Activated T-cell treated with anti-CD3 and anti-CD28 coated beads, Interleukin-2, amount 50 U/mL, for 24 hours (primary cell): ENCODE measurements at places on chromosomes 6 and 20.

GRCh38 chr20:63618291-63618980 is 8.5 kb downstream of the GMEB2 start:
- DNase-seq: no peak

- no peak for DNase-seq
These were observed 935.1 kb upstream of the SLC35B3 start for GRCh38 chr6:9370480-9370879.

- DNase-seq: no peak
These were observed 388.9 kb upstream of the MAN1A1 start for GRCh38 chr6:119738425-119738824.

DNA sequence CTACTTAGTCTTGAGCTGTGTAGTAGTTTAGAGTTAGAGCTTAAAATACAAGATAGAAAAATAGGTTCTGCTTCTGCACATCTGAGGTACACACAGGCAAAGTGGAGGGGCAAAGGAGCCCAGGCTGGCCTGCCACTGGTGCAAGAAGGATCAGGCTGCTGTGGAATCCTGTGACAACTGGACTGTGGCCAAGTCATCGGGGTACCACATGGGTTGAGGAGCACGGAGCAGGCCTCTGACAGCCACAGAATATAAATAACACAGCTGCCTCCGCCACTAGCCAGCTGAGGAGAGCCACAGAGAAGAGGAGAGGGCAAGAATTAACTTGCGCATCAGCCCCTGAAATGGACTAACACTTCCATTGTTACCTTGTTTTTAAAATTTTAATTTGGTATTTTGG is 206.0 kb upstream of the MARCKS start:
- no peak for DNase-seq

- no peak for DNase-seq
These were observed 67.0 kb downstream of the NOX3 start for GRCh38 chr6:155388591-155388990.

DNA sequence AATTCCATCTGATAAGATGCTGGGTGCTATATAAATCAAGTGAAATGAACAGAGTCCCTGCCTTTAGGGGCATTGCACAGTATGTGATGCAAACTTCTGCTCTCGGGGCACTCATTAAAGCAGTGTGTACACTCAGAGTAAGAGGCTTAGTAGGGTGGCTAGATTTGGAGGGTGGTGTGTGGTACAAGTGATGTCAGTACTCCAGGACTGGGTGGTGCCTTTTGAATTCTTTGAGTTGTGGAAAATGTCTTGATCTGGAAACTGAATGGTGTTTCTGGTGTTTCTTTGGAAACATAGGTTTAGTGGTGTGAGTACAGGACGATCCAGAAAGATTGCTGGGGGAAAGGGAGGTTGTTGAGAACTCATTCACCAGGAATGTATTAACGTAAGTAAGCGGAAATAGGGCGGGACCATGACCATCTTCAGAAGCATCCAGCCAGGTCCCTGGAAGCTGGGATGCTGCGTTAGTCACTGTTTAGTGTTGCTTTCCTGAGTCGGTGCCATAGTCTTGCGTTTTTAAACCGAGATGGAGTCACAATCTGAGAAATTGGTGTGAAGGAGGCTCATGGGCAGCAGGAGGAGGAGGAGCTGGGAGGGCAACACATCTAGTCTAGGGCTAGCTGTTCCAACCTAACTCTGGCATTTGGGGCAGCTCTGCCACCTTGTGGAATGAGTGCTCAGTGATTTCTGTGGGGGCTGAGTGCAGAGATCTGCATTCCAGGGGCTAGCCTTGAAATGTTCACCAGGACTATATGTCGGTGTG is 70.3 kb downstream of the SCAND1 start:
- DNase-seq: peak; percentile 66

GRCh38 chr6:49676671-49677281 is 36.6 kb downstream of the CRISP2 start:
- no peak for DNase-seq

DNA sequence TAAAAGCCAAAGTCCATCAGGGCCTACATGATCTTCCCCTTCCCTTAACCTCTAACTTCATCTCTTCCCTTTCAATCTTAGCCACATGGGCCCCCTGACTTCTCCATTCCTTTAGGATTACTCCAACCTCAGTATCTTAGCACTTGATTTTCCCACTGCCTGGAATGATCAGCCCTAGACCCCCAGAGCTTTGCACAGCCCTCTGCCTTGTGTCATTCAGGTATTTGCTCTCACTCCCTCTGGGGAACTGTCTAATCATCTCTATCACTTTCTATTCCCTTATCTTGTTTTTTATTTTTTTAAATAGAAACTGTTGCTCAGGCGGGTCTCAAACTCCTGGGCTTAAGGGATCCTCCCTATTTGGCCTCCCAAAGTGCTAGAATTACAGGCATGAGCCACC is 13.3 kb upstream of the ZNFX1 start:
- no peak for DNase-seq

GRCh38 chr6:47424436-47424836 is 53.2 kb upstream of the CD2AP start:
- no peak for DNase-seq

DNA sequence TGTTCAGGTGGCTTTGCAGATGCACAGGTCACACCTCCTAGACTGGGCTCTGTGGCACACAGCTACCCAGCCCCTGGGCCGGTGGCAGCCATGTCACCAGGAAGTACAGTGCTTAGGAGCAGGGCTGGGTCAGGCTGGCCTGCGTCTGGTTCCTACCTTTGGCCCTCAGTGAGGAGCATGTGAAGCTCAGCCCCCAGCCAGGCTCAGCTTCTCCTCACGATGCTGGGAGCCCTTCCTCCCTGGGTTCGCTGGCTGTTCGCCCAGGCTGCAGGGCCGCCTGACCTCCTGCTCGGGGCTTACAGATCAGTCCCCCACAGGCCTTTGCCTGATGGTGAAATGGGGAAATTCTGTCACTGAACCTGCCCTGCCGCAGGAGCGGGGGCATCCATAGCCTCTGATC is 23.1 kb downstream of the SPATA2 start:
- no peak for DNase-seq

GRCh38 chr6:168035661-168036545 is 38.4 kb downstream of the KIF25 start:
- DNase-seq: no peak

DNA sequence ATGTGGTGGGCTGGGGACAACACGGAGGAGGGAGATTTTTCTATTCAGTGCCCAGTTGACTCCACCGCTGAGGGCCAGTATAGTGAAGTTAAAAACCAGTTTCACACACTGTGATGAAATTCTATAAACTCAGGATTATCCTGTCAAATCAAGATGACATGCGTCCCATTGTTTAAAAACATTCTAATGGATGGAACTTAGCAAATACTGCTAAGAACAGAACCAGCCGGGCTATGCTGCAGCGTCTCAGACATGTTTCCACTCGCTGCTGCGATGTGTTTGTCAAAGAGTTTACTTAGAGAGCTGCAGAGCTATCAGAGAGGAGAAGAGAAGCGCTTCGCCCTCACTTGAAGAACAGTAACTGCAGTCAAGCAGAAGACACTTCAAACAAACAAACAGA is 212.6 kb upstream of the FOXQ1 start:
- no peak for DNase-seq

GRCh38 chr6:40485300-40485699 is 101.9 kb downstream of the LRFN2 start:
- DNase-seq: no peak

DNA sequence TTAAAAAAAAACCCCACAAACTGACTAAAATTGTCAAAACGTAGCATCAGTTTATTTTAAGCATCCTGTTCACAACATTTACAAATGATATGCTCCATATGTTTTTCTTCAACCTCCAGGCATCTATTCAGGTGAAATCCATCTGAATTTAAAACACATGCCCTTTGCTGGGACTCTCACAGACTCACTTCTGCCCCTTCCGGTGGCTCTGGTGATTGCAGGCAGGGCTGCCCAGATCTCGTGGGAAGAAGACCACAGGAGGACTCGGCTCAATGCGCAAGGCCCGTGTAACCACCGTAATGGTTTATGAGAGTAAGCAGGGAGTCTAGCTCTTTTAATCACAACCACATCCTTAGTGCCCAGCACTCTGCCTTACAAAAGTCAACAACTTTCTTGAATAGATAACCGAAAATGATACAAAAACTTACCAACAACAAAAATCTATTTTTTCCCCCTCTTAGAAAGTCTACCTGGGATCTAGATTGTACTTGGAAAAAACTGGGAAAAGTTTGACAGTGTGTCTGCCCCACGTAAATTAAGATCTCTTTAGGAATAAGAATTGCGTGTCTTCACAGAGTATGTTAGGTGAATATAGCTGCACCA is 139.1 kb downstream of the KIF16B start:
- peak; percentile 67 for DNase-seq

GRCh38 chr6:113144117-113144516 is 713.0 kb upstream of the MARCKS start:
- DNase-seq: no peak

DNA sequence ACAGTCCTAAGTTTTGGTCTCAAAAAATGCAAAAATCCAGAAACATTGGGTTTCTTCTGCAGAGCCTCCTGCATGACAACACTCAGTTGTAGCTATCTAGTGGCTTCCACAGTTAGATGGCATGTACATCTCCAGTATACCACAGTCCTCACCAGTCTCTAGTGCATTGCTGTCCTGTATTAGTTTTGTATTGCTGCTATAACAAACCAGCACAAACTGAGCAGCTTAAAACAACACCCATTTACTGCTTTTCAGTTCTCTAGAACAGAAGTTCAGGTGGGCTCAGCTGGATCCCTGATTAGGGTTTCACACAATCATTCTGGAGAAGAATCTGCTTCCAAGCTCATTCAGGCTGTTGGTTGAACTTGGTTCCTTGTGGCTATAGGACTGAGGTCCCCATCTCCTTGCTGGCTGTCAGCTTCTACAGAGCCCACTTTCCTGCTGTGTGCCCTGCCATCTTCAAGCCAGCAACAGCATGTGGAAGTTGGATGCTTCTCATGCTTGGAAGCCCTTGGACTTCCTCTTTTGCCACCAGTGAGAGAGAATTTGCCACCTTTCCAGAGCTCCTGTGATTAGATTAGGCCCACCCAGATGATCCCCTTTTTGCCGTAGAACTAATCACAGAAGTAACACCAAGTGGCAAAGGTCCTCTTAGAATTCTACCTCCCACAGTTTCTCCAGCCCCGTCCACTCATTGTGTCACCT is 48.9 kb upstream of the TBC1D7 start:
- DNase-seq: no peak

- no peak for DNase-seq
These were observed 381.6 kb downstream of the GJA1 start for GRCh38 chr6:121816906-121817540.

DNA sequence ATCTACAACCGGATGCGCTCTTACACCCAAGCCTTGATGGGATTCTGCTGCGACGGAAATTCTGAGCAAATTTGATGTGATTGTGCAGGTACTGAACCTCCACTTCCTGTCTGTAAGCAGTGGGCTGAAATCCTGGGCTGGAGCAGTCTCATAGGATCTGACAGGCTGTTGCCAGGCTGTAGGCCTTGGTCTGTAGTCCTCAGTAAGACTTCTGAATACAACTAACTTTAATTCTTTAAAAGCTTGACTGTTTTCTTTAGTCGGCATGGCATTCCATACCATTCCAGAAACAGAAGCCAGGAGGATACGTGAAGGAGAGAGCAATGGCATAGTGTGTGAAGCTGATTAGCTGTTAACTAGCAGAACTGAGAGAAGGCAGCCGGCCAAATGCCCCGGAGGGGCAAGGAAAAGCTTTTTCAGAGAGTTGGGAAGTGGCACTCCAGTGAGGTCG is 68.3 kb downstream of the ADTRP start:
- DNase-seq: peak; percentile 61

- DNase-seq: no peak
These were observed 33.4 kb upstream of the RNF217 start for GRCh38 chr6:124928851-124929250.

DNA sequence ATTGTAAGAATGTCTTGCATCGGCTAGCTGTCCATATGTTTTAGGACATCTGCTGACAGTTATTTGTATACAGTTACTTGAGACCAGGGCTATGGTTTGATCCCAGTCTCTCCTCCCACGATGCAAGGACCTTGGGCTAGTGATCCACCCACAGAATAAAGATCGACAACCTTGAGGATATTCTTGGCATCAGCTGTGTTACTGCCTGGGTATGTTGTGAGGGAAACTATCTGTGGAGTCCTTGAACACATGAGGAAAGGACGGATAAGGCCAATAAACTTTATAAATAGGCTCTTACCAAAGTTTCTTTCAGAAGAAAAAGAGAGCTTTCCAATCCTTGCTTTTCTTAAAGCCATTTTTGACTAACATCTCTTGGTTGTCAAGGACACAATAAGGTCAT is 70.8 kb upstream of the HEY2 start:
- no peak for DNase-seq

DNA sequence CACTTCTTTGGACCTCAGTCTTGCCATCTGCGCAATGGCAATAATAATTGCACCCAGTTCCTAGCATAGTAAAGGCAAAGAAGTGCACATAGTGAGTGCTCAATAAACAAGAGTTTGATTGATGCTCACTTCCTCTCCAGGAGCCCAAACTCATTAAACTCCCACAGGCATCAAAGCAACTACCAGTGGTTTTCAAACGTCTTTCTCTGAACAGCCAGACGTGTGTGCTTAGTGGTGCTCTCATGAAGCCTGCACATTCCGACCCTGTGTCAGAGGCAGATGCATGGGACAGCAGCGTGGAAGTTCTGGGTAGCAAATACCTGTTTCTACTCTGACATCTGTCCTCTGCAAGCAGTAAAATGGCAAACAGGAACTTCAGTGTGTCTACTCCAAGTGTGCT is 146.3 kb upstream of the MAFB start:
- DNase-seq: no peak
